ENCODE measurements at places on chromosomes 16 and 17.

GRCh38 chr17:43949781-43950180, 4.0 kb downstream of the PYY start:
- DNase-seq, result no peak

- DNase-seq, result no peak
These were observed 18.4 kb downstream of the SOX9 start for GRCh38 chr17:72139212-72139611.

GRCh38 chr16:84647828-84648594, at the start of gene KLHL36:
Gene KLHL36, plus strand, starts transcription at chr16:84648511. Its CDS starts 2,357 bp downstream, at chr16:84650868.
- peak; percentile 38 for DNase-seq

DNA sequence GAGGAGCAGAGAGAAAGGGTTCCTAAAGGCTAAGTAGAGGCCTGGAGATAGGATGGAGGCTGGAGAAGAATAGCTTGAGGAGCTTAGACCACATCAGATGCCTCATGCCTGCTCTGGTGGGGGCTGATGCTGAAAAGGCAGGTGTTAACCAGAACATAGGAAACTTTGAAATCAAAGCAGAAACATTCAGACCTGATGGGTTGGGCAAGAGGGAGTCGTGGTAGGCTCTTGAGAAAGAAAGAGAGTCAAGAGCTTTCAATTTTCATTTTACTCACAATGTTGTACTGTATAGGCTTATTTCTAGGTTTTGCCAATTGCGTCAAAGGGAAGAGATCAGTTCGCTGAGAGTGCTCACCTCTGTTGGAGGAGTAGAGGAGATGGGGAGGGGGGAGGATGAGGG, 406.6 kb upstream of the SALL1 start:
- no peak for DNase-seq

DNA sequence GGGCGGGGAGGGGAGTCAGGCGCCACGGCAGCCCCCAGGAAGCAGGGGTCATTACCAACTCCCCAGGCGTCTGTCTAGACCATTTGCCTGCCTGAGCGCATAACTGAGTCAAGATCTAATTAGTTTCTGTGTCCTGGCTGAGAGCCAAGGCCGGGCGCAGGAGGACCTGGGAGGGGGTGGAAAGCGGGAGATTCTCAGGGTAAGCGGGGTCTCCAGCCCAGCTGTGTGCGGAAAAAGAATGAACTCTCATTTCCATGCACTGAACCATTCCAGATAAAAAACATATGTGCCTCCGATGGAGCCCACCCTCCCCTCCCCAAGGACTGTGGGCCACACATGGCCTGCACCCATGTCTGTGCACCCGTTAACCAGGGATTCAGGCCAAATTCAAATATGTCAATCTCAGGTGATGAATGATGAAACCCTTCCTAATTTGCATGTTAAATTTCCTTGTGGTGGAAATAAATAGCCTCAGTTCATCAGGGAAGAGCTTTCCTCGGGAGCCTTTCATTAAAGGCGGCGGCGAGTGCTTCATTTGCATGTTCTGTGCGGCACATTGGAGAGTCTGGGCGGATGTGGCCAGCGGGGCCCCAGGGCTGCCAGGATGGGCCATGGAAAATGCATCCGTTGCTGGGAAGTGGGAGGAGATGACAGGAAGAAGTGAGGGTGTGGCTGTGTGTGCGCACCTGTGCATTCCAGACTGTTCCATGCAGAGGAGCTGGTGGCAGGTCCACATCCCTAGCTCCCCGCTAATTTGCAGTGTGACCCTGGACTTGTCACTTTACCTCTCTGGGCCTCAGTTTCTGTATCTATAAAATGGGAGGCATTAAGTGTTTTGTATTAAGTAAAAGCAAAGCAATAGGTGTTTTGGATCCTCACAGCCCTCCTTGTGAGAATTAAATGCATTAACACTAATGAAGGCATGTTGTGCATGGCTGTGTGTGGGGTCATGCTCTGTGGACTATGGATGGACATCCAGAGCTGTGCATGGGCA, 151.1 kb downstream of the SDK2 start:
- no peak for DNase-seq

Measured in lower leg skin (tissue), 4 donors.